Smooth muscle cell of the umbilical artery (primary cell): ENCODE measurements at places on chromosomes 1 and 21. TPM values are rescaled to one million over a fixed set of nuclear protein-coding genes. Genes with fewer than 3 reads are reported as not detected.

TTLL7 gene
- 36.8 and 38.6 TPM in 2 replicates for total RNA-seq

SMPDL3B gene
- total RNA-seq: 0.09 TPM in 1 of 2 replicates, not detected in the other

PKP1 gene
- total RNA-seq: 0.30 and 3.5 TPM in 2 replicates

CRP gene
- total RNA-seq: not detected in 2 replicates

IGSF3 gene
- 0.89 and 2.4 TPM in 2 replicates for total RNA-seq

HSD3B1 gene
- not detected in 2 replicates for total RNA-seq

KCNH1 gene
- total RNA-seq: 0.14 and 1.5 TPM in 2 replicates

SERTAD4 gene
- 0.59 and 0.78 TPM in 2 replicates for total RNA-seq

LMX1A gene
- not detected in 2 replicates for total RNA-seq

CD5L gene
- not detected in 2 replicates for total RNA-seq

XCL1 gene
- total RNA-seq: not detected in 2 replicates

GPR25 gene
- total RNA-seq: not detected in 2 replicates

RGS2 gene
- 70.7 and 115 TPM in 2 replicates for total RNA-seq

SLC45A1 gene
- 1.5 and 2.9 TPM in 2 replicates for total RNA-seq

MRAP gene
- not detected in 2 replicates for total RNA-seq

NADK gene
- total RNA-seq: 27.3 and 40.7 TPM in 2 replicates

PLEKHA6 gene
- 0.05 and 0.30 TPM in 2 replicates for total RNA-seq

DISP3 gene
- under 0.01 TPM in 2 replicates for total RNA-seq
